ENCODE measurements at places on chromosomes 11 and 22.

- no peak for DNase-seq
Measured at GRCh38 chr22:49460592-49461281, 366.9 kb downstream of the BRD1 start.

- DNase-seq: no peak
Measured at GRCh38 chr11:78226684-78227680, 38.3 kb downstream of the USP35 start.

DNA sequence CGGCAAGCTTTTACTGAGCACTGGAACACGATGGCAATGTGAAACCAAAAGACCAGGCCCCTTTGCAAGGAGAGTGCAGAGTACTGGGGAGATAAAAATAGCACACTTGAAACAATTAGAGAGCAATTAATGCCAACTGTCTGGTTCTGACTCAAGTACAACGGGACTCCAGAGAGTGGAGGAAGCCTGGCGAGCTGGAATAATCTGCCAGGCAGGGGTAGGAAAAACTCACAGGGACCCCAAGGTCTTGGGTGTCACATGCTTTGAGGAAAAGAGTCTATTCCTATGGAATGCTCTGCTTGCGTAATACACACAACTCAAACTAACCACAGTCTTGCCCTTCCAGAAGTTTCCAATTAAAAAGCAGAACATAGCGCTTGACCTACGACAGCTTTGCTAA, 113.0 kb upstream of the CLMP start:
- no peak for DNase-seq

DNA sequence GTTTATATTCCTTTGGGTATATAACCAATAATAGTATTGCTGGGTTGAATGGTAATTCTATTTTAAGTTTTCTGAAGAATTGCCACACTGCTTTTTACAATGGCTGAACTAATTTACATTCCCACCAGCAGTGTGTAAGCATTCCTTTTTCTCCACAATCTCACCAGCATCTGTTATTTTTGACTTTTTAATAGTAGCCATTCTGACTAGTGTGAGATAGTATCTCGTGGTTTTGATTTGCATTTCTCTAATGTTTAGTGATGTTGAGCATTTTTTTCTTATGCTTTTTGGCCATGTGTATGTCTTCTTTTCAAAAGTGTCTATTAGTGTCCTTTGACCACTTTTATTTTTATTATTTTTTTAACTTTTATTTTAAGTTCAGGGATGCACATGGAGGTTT, 275.3 kb downstream of the METTL15 start:
- no peak for DNase-seq

DNA sequence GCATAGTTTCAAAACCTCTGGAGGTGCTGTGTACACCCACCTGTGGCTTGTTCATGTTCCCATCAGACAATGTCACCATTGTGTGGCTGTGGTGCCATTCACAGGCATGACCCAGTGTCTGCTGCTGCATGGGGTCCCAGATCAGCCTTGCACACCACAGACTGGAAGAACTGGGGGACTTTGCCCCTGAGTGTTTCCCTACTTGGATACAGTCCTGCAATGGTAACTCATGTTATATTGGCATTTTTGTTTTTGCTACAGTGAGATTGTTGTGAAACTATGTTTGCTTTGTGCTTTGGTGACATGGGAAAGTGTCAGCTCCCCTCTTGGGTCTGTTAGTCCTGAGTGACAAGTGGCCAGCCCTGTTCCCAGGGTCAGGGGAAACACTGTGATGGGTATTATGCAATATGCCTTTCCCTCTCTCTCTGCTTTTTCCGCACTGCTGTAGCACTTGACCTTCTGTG, 108.8 kb downstream of the NAV2 start:
- peak; percentile 44 for DNase-seq
